Osteoblast (primary cell): ENCODE measurements at places on chromosomes 11 and 22. TPM values are rescaled to one million over a fixed set of nuclear protein-coding genes. Genes with fewer than 3 reads are reported as not detected.

GRCh38 chr11:111512296-111513239, at the start of gene BTG4:
BTG4 (minus strand) TSS chr11:111512386; CDS start chr11:111498776, 13,610 bp downstream.
- peak; percentile 84 for DNase-seq

- peak; percentile 44 for DNase-seq
These were observed 5.5 kb downstream of the ROBO4 start for GRCh38 chr11:124892146-124892545.

DNA sequence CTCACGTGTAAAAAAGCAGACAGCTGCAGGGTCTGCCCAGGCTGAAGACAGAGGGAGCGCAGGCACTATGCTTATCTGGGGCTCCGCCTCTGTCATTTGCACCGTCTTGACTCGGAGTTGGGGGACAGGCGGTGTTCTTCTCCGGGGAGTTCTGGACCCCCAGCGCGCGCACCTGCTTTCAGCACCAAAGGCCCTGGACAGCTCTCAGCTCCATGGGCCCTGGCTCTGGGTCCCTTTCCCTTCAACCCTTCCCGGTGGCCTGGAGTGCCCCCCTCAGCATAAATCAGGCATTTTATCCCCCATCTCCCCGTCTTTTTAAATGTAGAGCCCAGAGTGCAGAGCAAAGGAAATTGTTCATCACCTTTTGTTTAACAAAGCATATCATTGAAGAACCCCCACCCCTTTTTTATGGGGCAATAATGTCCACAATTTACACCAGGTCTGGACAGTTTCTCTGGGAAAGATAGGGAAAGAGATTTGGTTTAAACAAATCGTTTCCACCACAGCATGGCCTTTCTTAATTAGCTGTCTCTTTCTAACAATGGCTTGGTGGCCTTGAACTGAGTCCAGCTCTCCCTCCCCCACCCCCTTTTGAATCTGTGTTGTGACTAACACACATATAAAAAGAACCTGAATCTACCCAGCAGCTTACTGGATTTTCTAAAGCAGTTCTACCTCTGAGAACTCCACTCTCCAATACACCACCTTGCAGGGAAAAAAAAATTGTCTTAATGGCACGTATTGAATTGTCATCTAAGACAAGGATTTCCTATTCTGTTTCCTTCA, 1.7 kb downstream of the SEZ6L start:
- no peak for DNase-seq

- DNase-seq, result peak; percentile 69
These were observed 46.9 kb upstream of the PICALM start for GRCh38 chr11:86115542-86116385.

DNA sequence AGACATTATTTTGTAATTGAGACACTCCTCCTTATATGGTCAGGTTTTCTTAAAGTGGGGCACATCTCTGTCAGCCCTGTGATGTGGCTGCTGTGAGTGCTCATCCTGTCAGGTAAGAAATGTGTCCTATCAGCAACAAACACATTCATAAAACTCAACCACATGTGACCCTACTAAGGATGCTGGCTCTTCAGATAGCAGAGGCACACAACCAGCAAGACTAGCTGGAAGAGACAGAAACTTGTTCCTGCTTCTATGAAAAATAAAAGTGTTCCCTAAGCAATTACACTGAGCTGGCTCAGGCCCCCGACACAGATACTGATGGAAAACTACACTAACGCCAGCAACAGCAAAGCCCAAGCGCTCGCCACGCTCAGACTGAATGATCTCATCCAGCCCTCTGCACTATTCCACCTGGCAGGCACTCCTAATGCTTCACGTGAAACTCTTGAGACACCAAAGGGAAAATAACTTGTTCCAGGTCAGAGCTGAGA, 49.8 kb upstream of the CYP2D6 start:
- no peak for DNase-seq

GRCh38 chr11:94546886-94547285, 3.2 kb downstream of the FUT4 start:
- DNase-seq, result no peak

DNA sequence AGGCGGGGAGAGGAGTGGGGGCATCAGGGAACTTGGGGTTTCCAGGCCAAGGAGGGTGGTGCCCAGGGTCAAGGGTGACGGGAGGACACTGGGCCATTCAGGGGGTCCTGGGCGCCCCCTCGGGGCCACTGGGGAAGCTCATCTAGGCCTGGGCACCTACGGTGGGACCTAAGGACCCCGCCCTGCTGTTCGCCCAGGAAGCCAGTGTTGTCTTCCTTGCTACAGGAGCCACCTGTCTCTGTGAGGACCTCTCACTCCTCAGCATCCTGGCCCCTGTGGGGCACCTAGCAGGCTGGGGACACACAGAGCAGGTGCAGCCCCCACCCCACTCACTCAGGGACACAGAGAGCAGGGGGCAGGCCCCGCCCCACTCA, 191.6 kb downstream of the IGLL1 start:
- no peak for DNase-seq

DNA sequence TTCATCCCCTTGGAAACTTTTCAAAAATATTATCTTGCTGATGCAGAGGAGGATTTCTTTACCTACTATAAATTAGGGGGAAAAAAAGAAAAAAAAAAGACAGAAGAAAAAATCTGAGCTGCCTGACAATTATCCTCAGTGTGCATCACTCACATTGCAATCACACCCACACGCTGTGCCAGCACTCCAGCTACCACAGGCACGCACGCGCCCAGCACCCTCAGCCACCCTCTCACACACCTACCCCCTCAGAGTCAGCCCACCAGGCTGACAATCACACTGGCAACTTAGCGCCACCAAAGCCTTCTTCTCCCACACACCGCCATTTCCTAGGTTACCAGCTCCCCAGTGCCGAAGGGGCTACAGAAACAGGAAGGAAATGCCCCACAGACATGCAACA, 236.1 kb downstream of the KCNA4 start:
- peak; percentile 29 for DNase-seq

- no peak for DNase-seq
These were observed 9.0 kb upstream of the CCT8L2 start for GRCh38 chr22:16601437-16602223.

- no peak for DNase-seq
These were observed 2.0 kb downstream of the OR52W1 start for GRCh38 chr11:6200975-6201374.

GRCh38 chr11:2708151-2708581, 8.4 kb upstream of the KCNQ1OT1 start:
- DNase-seq, result peak; percentile 94

DNA sequence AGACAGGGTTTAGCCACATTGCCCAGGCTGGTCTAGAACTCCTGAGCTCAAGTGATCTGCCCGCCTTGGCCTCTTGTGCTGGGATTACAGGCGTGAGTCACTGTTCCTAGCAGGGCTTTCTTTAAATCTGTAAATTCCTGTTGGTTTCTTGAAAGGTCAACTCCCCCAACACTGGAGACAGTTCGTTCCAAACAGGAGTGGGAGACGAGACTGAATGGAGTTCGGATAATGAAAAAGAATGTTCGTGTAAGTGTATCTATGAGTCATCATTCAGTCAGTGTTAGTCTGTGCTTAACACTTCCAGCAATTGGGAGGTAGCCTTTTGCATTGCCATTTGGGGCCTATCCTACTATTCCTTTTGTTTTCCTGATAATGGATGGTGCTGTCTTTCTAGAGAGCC, 10.0 kb upstream of the BACE1-AS start:
- peak; percentile 93 for DNase-seq

- no peak for DNase-seq
These were observed 81.4 kb downstream of the TRIM29 start for GRCh38 chr11:120056301-120057027.

- DNase-seq, result no peak
These were observed 3.0 kb downstream of the PNPLA2 start for GRCh38 chr11:821512-822371.

Gene SIPA1
- total RNA-seq, result 12.7 and 15.2 TPM in 2 replicates

Gene KRTAP5-11
- not detected in 2 replicates for total RNA-seq

Gene VSTM5
- total RNA-seq, result 0.36 and 1.5 TPM in 2 replicates

Gene SEC14L6
- total RNA-seq, result not detected in 2 replicates

Gene GPR83
- not detected in 2 replicates for total RNA-seq

Gene INPP5J
- total RNA-seq, result under 0.01 and 0.36 TPM in 2 replicates

Gene OVOL1
- not detected in 2 replicates for total RNA-seq

Gene ADORA2A
- 0.72 and 1.2 TPM in 2 replicates for total RNA-seq
